ENCODE measurements at places on chromosomes 12 and 14.

GRCh38 chr12:33245434-33245833 is 194.2 kb downstream of the SYT10 start:
- DNase-seq = no peak

DNA sequence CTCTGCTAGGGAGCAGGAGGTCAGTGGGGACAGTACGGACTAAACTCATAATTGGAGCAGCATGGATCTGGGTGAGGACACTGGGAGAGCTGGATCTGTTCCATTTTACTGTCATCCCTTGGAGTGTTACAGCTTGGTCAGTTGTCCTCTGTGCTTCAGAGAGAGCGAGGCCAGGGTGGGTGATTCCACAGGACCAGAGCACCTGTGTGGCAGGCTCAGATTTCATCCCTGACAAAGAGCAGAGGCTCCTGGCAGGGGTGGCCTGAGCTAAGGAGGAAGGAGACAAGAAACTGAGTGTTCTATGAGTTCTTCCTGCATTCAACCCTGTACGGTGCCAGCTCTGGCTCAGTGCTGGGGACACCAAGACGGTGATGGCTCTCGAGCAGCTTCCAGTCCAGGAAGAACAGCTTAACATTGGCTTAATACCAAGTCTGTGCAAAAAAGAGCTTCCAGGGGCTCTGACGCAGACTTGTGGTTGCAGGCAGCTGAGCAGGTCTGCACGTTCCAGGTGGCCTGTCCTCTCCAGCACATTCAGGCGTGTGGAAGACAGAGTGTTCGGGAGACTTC is 8.4 kb upstream of the PGF start:
- DNase-seq = no peak

- no peak for DNase-seq
These were observed 64.2 kb downstream of the LLPH start for GRCh38 chr12:66066137-66066928.

DNA sequence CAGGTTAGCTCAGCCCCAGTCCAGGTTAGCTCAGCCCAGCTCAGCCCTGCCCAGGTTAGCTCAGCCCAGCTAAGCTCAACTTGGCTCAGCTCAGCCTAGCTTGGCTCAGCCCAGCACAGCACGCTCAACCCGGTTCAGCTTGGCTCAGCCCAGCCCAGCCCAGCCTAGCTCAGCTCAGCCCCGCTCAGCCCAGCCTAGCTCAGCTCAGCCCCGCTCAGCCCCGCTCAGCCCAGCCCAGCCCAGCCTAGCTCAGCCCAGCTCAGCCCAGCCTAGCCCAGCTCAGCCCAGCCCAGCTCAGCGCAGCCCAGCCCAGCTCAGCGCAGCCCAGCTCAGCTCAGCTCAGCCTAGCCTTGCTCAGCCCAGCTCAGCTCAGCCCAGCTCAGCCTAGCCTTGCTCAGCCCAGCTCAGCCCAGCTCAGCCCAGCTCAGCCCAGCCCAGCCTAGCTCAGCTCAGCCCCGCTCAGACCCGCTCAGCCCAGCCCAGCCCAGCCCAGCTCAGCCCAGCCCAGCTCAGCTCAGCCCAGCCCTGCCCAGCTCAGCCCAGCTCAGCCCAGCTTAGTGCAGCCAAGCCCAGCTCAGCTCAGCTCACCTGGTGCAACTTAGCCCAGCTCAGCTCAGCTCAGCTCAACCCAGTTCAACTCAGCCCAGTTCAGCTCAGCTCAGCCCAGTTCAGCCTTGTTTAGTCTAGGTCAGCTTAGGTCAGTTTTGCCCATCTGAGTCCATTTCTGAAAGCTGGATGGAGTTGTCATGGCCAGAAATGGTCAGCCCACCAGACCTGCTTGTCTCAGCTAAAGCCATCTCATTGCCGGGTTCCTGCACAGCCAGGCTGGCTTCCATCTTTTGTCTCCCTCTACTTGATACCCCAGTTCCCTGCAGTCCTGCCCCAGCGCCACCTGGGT is 333.6 kb downstream of the TMEM121 start:
- no peak for DNase-seq

DNA sequence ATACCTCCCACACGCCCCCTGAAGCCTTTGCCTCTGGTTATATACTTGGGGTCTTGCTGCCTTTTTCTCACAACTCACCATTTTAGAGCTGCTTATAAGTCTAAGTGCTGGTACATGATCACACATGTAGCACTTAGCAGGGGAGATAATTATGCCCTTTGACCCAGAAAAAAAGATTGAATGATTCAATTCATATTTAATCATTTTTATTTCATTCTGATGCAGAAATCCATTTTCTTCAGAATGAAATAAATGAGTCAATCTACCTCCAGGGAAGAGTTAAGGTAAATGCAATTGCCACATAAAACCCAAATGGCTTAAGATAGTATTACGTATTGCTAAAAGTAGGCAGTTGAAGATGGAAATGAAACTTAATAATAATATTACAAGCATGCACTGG is 414.6 kb upstream of the PRICKLE1 start:
- no peak for DNase-seq

- DNase-seq = no peak
These were observed 8.8 kb upstream of the ZFP36L1 start for GRCh38 chr14:68801631-68802030.

DNA sequence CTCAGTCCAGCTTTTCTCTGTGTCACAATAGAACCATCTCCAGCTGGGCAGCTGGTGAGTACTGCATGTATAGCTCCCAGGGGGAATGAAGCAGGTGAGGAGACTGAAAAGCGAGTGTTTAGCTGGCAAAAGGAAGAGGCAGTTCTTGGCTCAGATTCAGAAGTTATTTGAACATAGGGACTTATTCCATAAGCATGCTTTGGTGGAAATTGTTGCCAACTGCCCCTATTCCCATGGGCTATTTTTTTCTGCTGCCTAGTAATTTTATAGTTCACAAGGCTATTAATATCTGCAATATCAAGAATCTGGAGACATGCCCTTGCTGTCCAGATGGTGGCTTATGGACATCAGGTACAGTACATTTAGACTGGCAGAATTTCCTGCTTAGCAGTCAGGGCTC is 1112.7 kb downstream of the LRFN5 start:
- DNase-seq = no peak

GRCh38 chr12:86801439-86801838 is 545.2 kb upstream of the MGAT4C start:
- no peak for DNase-seq

- peak; percentile 29 for DNase-seq
These were observed at the start of gene ACTR10 for GRCh38 chr14:58199726-58200479. Gene ACTR10 (plus strand): TSS chr14:58200149. CDS start chr14:58200218, 69 bp downstream.

DNA sequence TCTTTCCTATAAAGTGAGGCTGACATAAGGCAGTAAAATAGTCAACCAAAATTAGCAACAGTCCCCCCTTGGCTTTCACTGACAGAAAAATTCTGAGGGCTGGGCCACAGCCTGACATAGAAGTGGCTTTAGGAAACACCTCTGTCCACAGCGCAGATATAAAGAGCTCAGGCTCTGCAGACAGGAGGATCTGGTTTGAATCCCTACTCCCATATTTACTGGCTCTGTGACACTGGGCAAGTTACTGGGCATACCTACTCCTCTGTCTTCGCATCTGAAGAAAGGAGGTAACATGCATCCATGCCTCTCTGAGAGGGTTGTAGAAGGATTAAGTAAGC is 95.3 kb downstream of the STXBP6 start:
- DNase-seq = no peak

DNA sequence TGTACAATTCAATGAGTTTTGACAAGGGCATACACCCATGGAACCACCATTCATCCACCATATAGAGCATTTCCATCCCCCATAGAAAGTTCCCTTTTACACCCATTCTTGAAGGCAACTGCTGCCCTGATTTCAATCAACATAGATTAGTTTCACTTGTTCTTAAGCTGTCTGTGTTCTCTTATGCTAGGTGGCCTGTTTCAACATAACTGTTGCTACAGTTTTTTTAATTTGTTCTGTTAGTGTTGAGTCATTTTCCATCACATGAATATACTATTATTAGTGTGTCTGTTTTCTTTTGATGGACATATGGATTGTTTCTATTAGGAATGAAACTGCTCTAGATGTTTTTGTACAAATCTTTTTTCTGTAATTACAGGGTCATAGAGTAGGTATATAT is 123.4 kb downstream of the PTPRQ start:
- no peak for DNase-seq

Data from SIG-M5 (cell line).